ENCODE measurements at places on chromosomes 6 and 20.
A peak's percentile ranks its signal among the peaks of the same experiment; 100 is the strongest.

DNA sequence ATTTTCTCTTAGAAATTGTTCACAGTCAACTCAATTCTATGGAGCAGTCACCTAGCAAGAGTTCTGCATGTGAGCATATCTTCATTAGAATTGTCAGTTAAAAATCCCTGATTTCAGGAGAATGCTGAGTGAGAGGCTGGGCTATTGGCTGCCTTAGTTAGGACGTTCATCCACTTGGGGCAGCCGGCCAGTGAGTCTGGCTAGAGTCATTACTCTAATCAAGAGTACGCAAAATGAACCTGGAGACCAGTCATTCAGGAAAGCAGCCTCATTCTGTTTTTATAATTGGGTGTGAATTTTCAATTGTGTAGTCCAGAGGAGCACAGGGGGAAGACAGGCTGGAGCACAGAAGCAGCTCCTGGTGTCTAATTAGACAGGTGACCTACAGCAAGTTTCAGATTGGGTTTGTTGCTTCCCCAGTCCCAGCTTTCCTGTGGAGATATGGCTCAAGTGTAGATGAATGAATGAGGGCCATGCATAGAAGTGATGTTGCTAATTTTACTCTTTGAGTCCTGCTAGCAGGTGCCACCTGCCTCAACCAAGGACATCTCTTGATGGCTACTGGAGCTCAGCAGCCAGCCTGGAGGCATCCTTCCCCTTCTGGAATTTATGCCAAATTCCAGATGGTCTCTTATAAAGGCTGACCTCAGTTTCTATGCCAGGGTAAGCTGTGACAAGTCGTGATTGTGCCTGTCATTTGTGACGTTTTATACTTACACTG is 265.7 kb downstream of the NKAIN2 start:
- DNase-seq, result no peak

GRCh38 chr6:113924312-113924723 is 46.6 kb downstream of the HDAC2 start:
- no peak for DNase-seq

- no peak for DNase-seq
Measured at GRCh38 chr20:36861875-36862801, 13.8 kb upstream of the TLDC2 start.

DNA sequence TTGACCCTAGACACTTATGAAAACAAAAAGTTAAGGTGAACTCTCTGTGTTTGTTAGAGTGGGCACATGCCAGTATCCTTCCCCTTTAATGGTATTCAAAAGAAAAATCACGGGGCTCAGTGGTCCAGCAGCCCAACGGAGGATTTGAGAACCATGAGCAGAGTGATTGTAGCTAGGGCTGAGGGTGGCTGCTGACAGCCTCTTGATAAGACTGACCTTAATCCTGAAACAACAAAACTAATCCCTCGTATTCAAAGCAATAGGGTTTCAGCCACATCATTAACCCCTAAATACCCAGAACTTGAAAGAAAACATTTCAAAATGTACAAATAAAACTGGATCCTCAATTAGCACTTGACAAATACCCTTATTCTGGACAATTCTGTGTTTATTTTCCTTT is 95.1 kb downstream of the SNAP25 start:
- DNase-seq, result no peak

DNA sequence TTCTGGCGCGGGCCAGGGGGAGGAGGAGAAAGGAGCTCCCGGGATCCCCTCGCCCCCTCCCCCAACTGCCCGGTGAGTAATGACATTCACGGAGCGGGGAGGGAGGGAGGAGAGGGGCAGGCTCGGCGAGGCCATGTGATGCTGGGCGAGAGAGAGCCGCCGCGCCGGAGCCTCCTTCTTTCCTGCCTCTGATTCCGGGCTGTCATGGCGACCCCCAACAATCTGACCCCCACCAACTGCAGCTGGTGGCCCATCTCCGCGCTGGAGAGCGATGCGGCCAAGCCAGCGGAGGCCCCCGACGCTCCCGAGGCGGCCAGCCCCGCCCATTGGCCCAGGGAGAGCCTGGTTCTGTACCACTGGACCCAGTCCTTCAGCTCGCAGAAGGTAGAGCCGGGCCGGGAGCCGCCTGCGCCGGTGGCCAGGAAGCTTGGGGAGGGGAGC is at the start of gene GDAP1L1:
GDAP1L1 (plus strand) TSS at position 178 of the 441 bp plus-strand sequence; CDS start at position 205, 27 bp downstream.
- DNase-seq, result peak; percentile 51

GRCh38 chr20:60529149-60529548 is 570.9 kb downstream of the CDH26 start:
- DNase-seq, result no peak

DNA sequence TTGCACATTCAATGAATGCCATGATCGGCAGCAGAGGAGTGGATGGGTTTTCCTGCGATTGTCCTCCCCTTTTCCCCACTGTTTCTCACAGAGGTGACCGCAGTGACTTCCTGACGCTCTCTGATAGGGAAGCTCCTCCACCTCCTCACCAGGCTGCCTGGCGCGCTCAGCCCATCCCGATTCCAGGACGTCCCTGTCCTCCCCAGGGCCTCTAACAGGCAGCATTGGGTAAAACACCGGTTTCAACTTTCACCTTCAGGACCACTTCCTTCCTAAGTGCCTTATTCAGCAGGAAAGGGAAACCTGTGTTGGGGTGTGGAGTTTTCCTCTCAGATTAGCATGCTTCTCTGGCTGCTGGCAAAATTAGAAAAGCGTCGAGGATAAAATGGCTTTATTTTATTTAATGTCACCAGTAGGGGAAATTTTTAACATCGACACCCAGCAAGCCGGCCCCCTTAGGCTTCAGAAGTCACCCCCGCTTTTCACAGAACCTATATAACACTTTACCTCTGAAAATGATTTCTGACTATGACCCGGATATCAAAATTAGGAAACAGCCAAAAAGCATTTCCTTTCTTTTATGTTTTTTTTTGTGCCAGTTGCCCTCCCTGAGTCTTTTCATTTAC is 570.4 kb upstream of the GJE1 start:
- peak; percentile 12 for DNase-seq

DNA sequence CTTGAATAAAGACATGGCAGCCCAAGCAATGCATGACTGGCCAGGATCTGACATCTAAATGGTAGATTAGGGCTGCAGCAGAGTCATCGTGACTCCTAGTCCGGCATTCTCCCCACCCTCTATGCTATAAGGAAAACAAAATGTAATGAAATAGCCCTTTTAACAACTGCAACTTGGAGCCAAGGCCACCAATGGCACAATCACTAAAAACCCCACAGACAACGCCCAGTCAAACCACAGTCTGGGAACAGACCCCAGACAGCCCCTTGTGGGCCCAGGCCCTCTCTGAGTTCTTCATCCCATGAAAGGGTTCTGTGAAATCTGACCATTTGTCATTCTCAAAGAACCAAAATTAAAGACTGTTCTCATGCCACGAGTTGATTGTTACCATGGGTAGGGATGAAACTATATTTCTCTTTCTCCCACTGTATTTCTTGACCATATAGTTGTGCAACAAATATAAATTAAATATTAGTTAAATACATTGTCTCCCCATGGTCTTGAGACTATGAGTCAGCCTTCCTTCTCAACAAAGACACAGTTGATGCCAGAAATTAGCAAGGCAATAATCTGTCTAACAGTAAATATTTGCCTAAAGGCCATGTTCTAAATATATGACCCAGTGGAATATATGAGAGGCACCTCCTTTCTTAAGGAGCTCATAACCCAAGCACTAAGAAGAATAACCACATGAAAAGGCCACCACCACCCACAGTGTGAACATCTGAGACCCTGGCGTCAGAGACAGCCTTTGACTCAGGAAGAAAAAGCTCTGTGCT is 85.6 kb upstream of the SSTR4 start:
- DNase-seq, result no peak

DNA sequence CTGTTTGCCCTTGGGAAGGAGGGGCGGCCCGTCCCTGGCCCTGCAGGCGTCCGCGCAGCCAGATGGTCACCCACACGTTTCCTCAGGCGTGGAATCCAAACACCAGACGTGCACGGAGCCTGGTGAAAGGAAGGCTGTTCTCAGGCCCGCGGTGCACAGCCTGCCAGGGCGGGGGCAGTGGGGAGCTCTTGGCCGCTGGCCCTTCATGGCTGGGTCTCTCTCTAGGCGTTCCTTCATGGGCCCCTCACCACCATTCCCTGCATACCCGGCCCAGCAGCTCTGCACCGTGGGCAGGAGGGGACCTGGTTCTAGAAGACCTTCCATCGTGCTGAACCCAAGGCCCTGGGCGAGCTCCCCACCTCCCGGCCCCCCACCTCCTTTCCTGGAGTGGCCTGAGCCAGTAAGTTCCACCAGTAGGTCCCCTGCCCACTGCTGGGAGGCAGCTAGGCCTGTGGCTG is 30.4 kb upstream of the SMOC2 start:
- no peak for DNase-seq

GRCh38 chr20:59064214-59064722 is 21.7 kb upstream of the PRELID3B start:
- no peak for DNase-seq

DNA sequence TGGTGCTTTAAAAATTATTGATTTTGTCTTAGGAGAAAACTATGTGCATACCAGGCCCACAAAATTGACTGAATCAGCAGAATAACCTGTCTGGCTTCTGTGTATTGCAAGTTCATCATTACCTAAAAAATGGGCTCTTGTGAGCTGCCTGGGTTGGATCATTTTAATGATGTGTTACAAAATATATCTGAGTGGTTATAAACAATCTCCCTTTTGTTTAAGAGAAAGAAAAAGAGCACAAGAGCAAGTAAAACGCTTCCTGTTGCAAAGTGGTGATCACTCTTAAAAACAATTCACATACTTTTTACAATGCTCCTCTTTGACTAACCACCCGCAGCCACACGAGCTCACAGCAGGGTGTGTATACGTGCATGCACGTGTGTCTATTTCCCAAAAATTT is 335.1 kb downstream of the HDGFL1 start:
- no peak for DNase-seq

DNA sequence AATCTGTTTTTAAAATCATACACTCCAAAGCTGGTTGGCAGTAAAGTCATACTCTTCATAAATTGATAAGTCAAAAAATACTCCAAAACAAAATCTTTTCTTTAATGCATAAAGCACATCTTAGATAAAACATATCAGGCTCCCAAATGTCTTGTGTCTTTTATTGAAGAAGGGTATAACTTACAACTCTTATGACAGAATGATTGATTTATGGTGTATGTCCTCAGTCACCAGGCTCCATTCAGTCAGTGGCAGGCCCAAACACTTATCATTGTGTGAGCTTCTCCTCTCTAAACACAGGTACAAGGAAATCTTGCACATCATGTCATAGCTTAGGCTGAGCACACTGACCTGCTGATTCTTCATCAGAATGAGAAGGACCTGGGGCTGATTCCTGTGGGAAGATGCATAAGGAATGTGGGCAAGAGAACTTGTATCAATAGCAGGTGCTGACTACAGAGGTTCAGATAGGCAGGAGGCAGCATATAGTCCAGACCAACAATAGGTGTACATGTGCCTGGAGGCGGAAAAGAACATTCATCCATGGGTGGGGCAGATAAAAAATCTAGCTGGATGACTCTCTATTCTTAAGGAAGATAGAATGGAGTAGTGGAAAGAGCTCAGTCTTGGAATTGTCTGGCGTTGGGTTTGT is 1.9 kb downstream of the CALHM5 start:
- no peak for DNase-seq

- DNase-seq, result peak; percentile 55
Measured at GRCh38 chr20:13261460-13262301, 40.6 kb downstream of the ISM1 start.

DNA sequence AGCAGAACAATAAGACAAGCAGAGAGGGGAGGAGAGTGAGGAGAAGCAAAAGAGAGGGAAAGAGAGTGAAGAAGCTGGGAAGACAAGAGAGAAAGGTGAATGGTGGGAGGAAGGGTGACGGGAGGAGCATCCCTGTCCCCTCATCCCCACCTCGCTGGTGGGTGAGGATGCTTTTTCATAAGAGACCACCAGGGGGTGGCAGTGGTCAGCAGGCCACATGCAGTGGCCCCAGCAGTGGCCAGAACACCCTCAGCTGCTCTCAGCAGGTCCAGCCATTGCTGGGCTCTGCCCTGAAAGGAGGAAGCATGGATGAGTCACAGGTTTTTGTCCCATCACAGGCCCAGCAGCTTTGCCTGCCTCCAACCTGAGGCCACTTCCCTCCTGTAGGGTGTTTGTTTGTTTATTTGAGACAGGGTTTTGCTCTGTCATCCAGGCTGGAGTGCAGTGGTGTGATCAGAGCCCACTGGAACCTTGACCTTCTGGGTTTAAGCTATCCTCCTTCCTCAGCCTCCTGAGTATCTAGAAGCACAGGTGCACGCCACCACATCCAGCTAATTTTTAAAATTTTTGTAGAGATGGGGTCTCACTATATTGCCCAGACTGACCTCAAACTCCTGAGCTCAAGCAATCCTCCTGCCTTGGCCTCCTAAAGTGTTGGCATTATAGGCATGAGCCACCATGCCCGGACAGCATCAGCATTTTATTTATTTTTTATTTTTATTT is 24.0 kb downstream of the FGD2 start:
- peak; percentile 58 for DNase-seq

GRCh38 chr6:52176550-52176949 is 9.6 kb upstream of the IL17A start:
- no peak for DNase-seq

- DNase-seq, result no peak
Measured at GRCh38 chr20:21708738-21709534, 3.5 kb downstream of the PAX1 start.

DNA sequence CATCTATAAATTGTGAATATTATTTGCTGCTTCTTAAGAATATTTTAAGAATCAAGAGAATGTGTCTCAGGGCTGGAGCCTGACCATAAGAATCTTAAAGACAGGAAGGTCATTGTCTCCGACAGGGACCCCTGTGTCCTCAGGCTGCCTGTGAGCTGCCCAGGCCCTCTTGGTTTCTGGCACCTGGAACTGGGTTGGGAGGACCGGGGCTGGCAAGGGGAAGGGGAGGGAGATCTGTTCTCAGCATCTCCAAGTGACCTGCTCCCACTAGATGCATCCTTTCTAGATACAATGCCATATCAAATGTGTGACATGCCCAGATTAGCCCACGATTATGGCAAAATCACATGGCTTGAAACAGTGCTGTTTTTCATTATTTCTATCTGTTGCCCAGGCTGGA is 110.5 kb downstream of the SCML4 start:
- DNase-seq, result no peak

DNA sequence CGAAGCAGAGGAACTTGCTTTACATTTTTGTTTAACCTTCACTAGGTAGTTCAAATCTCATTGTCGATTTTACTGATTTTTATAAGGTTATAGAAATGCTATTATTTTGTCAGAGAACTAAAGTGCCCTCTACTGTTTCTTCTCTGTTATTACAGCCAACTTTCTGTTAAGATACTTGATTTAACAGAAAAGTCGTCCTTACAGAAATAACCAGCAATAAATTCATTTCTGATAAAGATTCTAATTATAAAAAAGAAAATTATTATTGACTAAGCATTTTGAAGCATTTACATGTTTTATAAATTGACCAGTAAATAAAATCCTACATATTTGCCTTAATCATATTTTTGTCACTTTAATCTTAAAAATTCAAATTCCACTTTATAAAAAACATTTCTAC is 60.8 kb downstream of the OGFRL1 start:
- no peak for DNase-seq

All from neural crest cell (in vitro differentiated cells).